GOT3 (cell line): ENCODE measurements at places on chromosomes 4 and X.

- DNase-seq = no peak
Measured at GRCh38 chr4:40747207-40747835, 2.4 kb upstream of the NSUN7 start.

GRCh38 chr4:18815779-18816173 lies 794.2 kb upstream of the LCORL start:
- DNase-seq = no peak

GRCh38 chrX:64204701-64205440 lies 637 bp downstream of the AMER1 start:
- DNase-seq = no peak

DNA sequence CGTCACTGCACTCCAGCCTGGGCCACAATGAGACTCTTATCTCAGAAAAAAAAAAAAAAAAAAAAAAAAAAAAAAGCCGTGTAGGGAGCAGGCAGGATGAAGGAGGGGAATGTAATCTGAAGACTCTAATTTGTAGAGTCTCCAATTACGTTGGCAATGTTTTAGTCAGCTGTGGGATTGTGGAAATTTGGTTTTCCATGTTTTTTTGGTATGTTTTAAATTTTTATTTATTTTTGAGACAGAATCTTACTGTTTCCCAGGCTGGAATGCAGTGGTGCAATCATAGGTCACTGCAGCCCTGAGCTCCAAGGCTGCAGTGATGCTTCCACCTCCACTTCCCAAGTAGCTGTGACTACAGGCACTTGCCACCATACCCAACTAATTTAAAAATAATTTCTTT lies 56.5 kb downstream of the NSD2 start:
- no peak for DNase-seq

- no peak for DNase-seq
Measured at GRCh38 chr4:76607266-76607799, 172.3 kb downstream of the SHROOM3 start.

GRCh38 chr4:184237612-184238011 lies 19.9 kb upstream of the ENPP6 start:
- no peak for DNase-seq

GRCh38 chr4:169369634-169370033 lies 98.9 kb upstream of the SH3RF1 start:
- DNase-seq = no peak

GRCh38 chrX:41684138-41684537 lies 4.6 kb upstream of the GPR34 start:
- DNase-seq = no peak

GRCh38 chr4:74408639-74409038 lies 36.3 kb upstream of the AREG start:
- no peak for DNase-seq

GRCh38 chr4:99379571-99379970 lies 27.0 kb upstream of the ADH1C start:
- no peak for DNase-seq
